ENCODE measurements at places on chromosomes 6 and 20.

DNA sequence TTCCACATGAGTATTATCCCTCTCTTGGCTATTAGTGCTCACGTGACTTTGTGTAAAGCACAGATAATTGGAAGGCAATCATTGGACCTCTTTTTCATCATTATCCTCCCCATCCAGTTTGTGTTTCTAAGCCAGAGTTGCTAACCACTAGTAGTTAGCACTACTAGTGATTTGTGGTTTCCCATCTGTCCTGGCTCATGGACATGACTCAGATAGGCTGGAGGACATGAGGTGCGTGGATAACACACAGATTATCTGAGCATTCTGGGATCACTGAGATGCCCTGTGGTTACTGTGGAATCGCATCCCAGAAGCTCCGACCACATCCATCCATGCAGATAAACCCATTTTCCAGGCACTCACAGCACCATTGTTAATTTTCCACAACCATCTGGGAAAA, 123.8 kb upstream of the NAA20 start:
- DNase-seq = no peak

GRCh38 chr6:160112628-160113299, 8.9 kb upstream of the SLC22A1 start:
- DNase-seq = no peak

DNA sequence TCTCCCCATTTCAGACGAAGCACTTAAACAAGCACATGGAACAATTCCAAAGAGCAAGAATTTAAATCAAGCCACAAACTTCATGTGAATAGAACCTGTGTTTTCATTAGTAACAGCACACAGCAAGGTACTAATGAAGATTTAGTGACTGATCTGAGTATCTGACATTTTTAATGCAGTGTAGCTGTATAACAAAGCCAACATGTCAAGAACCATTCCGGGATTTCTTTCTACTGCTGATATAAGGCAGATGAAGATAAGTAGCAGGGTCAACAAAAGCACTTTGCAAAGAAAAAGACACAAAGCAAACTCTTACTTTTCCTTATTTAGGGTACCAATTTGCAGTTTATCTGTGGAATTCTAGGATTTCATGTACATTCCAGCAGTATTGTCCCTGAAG, 11.3 kb downstream of the SLC17A5 start:
- DNase-seq = no peak

DNA sequence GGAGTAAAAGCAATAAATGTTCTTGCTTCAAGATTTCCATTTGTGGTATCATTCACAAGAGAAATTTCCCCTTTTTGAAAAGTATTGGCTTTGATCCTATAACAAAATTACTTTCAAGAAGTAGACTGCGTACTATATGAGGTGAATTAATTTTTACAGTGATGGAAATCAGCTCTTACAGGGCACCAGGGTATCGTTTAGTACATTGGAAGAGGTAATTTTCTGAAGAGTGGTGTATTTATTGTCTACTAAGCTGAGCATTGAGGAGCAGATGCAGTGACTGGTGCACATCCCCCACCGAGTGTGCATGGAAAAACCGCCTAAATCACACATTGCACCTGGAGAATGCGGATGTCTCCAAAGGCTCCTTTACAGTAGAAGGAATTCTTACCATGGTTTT, 209.5 kb downstream of the SAMD5 start:
- DNase-seq = no peak

DNA sequence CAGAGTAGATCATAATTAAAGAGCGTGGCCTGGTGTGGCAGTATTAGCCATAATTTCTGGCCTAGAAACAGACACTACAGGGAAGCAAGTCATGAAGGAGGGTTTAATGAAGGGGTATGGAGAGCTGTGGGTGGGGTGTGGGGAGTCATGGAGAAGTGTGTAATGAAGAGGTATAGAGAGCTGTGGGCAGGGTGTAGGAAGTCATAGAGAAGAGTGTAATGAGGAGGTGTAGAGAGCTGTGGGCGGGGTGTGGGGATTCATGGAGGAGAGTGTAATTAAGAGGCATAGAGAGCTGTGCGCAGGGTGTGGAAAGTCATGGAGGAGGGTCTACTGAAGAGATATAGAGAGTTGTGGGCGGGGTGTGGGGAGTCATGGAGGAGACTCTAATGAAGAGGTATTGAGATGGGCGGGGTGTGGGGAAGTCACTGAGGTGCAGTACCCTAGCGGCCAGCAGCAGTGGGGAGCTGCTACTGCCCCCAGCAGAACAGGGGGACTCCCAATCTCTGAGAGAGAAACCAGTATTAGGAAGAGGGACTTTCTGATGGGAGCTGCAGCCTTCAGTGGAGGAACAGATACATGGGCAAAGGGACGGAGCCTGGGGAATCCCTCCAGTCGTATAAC, 145.4 kb upstream of the FOXA2 start:
- DNase-seq = no peak

- no peak for DNase-seq
Observed at GRCh38 chr20:61762167-61762710, 303.4 kb downstream of the TAF4 start.

- DNase-seq = peak; percentile 54
Observed at GRCh38 chr20:40990542-40991120, 38.0 kb upstream of the TOP1 start.

GRCh38 chr6:5961836-5962235, 44.9 kb downstream of the NRN1 start:
- DNase-seq = no peak

GRCh38 chr6:6689400-6690143, 101.1 kb downstream of the LY86 start:
- no peak for DNase-seq

- DNase-seq = peak; percentile 84
Observed at GRCh38 chr6:41545703-41546474, at the start of gene FOXP4. FOXP4 (plus strand) TSS chr6:41546381; CDS start chr6:41565761, 19,380 bp downstream.

DNA sequence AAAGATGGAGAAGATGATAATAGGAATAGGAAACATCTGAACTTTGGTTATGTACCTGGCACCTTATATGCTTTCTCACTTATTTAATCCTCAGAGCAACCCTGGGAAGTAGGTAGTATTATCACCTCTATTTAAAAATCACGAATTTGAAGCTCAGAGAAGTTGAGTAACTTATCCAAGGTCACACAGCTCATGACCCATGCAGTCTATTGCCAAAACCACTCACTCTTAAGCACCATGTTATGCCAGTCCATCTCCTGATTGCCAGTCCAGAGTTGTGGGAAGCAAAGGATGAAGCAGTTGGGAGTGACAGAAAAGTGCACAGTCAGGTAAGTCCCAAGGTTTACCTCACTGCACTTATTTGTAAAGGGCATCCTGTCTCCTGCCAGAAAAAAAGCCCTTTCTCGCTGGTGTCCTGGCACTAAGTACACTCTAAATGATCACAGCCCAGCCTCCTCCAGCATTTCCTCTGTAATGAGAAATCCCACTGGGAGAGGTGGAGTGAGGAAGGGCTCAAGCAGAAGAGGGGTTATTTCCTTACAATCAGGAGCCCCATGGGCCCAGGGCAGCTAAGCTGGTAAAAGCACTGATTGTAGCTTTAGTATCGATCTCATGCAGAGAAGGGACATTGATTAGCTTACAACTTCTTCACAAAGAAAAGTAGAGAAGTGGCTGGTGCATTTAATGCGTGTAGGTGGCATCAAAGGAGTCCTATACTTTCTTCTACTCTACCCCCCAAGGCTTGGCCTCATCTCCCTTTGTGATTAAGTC, 21.3 kb upstream of the SCGN start:
- no peak for DNase-seq

DNA sequence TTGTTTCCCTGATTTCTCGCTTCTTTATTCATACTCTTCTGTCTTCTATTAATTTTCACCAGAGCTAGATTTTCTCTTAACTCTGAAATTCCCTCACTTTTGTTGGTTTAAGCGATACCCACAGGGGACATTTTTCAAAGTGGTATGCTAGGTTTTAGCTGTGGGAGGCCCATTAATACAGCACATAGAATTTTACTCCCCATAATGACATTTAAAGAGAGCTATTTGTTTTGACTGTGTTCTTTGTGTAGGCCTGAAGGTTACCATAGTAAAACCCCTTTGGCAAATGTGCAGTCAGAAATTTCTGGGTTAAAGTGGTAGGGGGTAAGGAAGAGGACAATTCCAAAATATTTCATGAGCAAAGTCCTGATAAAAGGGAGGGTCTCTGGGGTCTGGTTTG, 721.1 kb upstream of the CITED2 start:
- no peak for DNase-seq

DNA sequence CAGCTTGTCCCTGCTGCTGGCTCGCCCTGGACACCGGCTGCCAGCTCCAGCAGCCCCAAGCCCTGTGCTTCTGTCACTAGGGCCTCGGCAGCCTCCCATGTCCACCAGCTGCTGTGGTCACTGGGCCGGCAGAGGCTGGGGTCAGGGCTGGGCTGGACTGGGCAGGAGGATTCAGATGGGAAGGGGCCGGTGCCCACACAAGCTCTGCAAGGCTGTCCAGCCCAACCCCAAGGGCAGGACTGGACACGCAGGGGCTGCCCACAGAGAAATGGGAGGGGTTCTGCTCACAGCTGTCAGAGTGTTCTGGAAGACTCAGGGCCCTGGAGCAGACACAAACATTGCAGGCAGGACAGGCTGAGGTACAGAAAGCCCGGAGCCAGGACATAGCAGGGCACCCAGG, 65.6 kb downstream of the ADNP start:
- no peak for DNase-seq

DNA sequence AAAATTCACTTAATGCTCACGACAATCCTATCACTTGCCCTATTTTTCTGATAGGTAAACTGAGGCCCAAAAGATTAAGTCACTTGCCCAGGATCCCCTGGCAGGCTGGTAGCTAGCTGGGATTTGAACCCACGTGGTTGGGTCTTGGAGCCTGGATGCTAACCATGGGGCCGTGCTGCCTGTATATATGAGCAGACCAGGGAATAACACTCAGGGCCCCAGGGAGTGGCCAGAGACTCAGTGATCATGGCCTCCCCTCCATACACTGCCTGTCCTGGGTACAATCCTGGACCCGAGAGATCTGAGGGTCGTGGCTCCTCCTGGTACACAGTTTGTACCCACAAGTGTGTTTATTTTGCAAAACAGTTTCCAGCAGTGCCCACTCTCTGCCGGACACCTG, 116.9 kb upstream of the PTPN1 start:
- no peak for DNase-seq

DNA sequence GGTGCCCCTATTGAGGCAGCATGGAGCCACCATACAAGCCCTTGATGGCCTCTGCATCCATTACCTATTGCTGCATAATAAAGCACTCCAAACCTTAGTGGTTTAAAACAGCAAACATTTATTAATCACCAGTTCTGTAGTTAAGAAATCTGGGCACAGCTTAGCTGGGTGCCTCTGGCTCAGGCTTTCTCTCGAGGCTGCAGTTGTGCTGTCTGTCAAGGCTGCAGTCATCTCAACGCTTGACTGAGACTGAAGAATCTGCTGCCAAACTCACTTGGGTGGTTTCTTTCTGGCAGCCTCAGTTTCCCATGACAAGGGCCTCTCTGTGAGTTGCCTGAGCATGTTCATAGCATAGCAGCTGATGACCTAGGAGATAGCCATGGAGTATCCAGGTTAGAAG, 207.4 kb upstream of the LRFN2 start:
- no peak for DNase-seq

GRCh38 chr20:701401-702129, 26.0 kb upstream of the SCRT2 start:
- no peak for DNase-seq

DNA sequence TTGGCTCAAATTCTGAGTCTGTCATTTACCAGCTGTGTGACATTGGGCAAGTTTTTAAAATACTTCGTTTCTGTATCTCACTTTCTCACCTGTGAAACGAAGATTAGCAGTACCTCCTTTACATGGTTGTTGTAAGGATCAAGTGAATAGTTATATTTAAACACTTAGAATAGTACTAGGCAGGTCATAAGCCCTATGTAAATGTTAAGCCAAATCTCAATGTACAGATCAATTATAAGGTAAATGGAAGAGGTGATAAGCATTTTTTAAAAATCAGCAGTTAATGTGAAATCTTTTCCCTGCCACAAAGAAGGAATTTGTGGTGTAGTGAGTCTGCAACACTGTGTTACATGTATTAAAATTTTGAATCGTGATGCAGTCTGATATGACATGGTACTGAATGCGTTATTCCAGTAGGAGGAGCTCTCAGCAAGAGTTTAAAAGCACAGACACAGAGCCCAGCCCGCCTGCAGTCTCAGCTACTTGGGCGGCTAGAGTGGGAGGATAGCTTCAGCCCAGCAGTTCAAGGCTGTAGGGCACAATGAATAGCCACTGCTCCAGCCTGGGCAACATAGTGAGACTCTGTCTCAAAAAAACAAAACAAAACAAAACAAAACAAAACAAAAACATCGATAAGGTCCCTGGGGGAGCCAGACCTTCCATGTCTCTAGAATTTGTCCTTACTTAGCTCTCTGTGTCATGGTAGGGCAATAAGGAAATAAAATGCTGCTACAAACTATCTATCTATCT, 46.0 kb downstream of the GTF2H5 start:
- peak; percentile 29 for DNase-seq

GRCh38 chr6:157597461-157598312, 216.7 kb downstream of the ZDHHC14 start:
- DNase-seq = no peak

DNA sequence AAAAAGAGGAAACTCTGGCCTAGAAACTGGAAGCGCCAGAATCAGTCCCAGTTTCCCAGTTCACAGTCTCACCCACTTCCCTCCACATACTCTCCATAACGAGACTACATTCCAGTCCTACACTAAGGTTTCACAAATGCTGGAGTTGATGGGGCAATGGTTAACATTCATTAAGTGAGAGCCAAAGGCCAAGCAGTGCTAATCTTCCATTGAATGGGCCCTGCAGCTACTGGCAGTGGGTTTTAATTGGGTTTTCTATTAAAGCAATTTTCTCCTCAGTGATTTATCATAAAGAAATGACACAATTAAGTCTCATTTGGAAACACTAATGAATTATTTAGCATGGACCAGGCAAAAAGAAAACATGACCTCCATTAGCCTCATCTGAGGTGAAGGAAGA, 20.8 kb upstream of the NRSN1 start:
- DNase-seq = no peak

- no peak for DNase-seq
Observed at GRCh38 chr6:5855787-5856470, 150.8 kb downstream of the NRN1 start.

DNA sequence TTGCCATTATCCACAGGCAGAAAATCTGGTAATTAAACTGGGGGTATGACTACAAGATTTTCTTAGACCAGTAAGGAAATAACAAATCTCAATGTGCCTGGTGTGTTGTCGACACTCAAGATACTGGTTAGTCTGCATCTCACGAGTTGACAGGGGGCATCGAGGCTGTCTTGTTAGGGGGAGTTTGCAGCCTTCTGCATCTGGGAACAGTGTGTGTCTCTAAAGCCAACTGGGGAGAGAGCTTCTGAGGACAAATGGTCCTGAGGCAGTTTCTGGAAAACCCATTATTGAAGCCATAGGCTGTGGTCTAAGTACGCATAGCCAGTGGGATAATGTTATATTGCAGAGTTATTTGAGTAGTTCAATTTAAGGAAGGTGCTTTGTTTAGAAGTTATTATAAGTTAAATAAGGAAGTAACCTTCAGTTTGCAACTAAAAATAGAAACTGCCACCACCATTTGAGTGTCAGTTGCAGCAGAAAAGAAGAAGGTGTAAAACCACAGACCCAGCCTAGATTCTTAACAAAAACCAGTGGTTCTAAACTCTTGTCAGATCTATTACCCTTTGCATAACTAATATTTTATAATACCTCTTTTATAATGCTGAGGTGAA, 15.4 kb upstream of the MAPK13 start:
- DNase-seq = no peak

- no peak for DNase-seq
Observed at GRCh38 chr20:32941155-32941885, 62.9 kb downstream of the SUN5 start.

Data from skeletal muscle cell (primary cell).